ENCODE measurements at places on chromosomes 2 and 18. TPM values are rescaled to one million over a fixed set of nuclear protein-coding genes. Genes with fewer than 3 reads are reported as not detected.

Gene MGAT4A
- 16.4 TPM for total RNA-seq

Gene REG3G
- 1.7 TPM for total RNA-seq

Gene SLC14A1
- 15.2 TPM for total RNA-seq

Gene FEV
- not detected for total RNA-seq

Gene PJVK
- 18.1 TPM for total RNA-seq
